Activated CD4-positive, CD25-positive, alpha-beta regulatory T cell (primary cell): ENCODE measurements at places on chromosomes 2 and 18.

DNA sequence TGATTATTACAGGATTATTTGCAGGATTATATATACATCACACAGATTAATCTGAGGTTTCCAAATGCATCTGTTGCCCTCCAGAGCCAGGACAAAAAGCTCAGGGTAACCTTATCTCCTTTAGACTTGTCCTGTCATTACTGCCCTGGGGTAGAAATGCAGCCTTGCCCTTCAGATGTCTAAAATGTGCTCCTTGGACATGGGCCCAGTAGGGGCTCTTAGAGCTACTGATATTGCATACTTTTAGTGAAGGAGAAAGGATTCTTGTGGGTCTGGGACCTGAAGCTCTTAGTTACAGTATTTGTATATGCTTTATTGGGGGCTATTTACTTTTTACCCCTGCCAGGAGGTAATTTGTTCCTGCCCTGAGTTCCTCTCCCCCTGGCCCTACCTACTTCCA lies 56.1 kb downstream of the PRKRA start:
- no peak for DNase-seq

DNA sequence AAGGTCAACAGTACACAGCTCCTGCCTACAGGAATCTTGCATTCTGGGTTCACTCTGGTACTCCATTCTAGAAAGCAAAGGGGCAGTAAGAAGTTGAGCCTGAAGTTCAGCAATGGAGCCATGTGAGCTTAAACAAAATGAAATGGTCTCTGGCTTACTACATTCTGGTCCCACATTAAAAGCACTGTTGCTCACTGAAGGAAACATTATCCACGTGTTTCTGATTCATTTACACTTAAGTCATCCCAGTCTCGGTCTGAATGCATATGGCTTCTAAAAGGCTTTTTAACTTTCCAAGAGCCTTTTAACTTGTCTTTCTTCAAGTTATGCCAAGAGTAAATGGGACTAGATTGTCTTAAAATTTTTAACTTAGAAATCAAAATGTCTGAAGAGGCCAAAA lies 177.8 kb downstream of the LNPK start:
- no peak for DNase-seq

DNA sequence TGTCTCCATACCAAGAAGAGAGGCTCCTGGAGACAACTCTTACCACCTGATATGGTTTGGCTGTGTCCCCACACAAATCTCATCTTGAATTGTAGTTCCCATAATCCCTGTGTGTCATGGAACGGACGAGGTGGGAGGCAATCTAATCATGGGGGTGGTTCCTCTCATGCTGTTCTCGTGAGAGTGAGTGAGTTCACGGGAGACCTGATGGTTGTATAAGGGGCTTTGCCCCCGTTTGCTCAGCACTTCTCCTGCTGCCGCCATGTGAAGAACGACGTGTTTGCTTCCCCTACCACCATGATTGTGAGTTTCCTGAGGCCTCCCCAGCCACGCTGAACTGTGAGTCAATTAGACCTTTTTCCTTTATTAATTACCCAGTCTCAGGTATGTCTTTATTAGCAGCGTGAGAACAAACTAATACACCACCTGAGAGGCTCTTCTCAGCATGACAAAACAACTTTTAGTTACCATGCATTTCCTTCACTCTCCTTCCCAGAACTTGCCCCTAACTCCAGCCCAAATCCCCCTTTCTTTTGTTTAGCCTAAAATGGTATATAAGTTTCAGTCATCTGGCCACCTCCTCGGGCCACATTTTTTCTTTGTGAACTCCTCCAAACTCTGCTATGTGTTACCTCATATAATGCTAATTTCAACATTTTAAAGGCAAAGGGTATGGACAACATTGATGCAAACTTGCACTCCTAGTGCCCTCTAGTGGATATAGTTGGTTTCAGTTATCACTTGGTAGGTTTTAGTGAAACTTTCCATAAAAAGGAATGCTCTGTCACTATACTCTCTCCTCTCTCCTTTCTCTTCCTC lies 58.6 kb upstream of the SLC25A52 start:
- no peak for DNase-seq

- no peak for DNase-seq
Observed at GRCh38 chr2:208978946-208979345, 444.9 kb upstream of the MAP2 start.

GRCh38 chr2:208037564-208038487 lies 12.5 kb upstream of the PLEKHM3 start:
- DNase-seq = no peak

DNA sequence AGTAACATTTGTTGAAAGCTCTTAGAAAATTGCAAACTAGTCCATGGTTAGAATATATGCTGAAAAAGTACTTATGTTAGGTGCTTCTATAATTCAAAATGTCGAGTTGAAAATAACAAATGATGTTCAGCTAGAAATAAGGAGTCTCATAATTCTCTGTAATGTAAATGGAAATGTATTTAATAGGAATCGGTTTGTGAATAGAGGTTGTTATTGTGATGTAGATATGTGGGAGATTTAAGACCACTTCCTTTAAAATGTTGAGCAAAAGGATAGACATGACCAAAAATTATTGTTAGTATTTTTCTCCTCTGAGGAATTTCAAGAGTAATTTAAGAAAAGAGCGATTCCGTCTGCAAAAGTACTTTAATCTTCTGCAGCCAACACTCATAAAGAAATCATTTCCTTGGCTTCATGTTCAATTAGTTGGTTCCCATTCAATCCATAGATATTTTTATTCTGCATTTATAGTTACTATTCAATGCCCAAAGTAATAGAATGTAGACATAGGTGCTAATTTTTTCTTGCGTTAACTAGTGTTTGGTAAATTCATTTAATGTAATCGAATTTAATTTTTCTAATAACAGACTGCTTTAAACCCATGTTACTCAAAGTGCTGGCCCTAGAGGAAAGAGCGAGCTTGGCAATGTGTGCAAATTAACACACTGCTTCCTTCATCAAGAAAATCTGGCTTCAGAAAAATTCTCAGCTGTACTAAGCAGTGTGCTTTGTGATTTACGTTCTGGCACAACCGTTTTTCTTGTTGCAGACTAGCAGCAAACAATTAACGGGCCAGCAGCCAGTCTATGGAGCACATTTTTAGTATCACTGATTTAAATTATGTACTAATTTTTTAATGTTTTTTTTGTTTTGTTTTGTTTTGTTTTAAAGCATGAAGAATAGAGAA lies 32.2 kb downstream of the FN1 start:
- DNase-seq = no peak

DNA sequence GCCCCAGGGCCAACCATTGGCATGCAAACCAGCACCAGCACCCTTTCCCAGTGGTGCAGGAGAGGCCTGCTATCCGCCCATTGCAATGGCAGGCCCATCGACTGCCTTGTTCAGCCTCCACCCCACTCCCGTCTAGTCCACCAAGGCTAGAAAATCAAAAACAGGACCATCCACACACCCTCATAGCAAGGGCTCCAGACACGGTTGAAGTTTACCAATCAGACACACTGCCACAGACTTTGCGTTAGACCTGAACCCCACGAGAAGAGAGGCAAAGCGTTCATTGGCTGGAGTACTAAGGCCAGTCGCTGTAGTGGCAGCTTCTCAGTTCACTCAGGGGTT lies 95.3 kb upstream of the TEX51 start:
- no peak for DNase-seq

GRCh38 chr2:106098081-106098480 lies 96.0 kb downstream of the UXS1 start:
- DNase-seq = no peak

- no peak for DNase-seq
Observed at GRCh38 chr18:77250501-77250925, 865 bp downstream of the GALR1 start.

GRCh38 chr2:241546771-241547498 lies 11.6 kb upstream of the BOK start:
- no peak for DNase-seq

GRCh38 chr2:132754867-132755472 lies 85.0 kb upstream of the LYPD1 start:
- DNase-seq = no peak

- no peak for DNase-seq
Observed at GRCh38 chr2:153819501-153819900, 52.2 kb upstream of the GALNT13 start.

DNA sequence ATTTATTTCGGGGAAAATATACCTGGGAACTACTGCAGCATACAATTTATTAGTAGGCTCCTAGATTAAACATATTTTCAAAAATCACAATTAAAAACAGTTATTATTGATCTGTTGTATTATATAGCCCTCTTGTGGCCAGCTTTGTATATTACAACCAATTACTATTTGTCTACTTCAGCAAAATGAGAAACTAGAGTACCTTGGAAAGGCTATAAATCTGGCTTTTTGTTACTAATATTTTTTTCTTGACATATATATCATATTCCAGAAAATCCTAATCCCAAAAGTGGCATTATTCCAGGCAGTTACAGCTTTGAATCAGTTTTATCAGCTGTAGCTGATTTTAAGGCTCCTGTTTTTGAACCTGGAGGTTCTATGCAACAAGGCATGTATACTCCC lies 101.2 kb downstream of the UBR3 start:
- no peak for DNase-seq

DNA sequence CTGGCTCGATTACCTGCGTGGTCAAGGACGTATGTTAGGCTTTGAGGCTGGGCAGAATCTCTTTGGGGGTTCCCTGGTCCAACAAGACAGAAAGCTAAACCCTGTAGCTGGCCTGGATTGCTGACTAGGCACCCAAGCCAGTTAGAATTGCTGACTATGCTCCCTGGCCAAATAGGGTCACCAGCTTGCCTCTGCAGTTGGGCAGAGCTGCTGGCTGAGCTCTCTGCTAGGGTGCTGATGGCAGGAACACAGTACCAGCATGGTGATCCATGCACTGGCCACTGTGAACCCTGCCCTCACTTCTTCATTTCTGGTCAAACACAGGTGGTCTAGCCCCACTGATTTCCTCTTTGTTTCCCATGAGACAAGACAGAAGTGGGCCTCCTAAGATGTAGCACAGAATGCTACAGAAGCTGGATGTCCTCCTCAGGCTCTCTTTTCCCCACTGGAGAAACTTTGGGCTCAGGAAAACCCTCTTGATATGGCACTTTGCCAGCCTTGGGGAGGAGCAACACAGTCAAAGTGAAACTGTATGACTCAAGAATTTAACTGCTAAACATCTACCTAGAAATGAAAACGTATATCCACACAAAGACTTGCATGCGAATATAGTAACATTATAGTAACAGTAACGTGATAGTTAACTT lies 20.8 kb downstream of the SP140L start:
- DNase-seq = no peak

GRCh38 chr18:45652303-45653080 lies 37.2 kb downstream of the SLC14A2 start:
- DNase-seq = no peak

GRCh38 chr2:7861910-7862702 lies 819.8 kb upstream of the ID2 start:
- DNase-seq = no peak

GRCh38 chr2:111057721-111058120 lies 63.0 kb upstream of the BCL2L11 start:
- DNase-seq = no peak

GRCh38 chr18:62664414-62664813 lies 50.9 kb upstream of the PHLPP1 start:
- no peak for DNase-seq

DNA sequence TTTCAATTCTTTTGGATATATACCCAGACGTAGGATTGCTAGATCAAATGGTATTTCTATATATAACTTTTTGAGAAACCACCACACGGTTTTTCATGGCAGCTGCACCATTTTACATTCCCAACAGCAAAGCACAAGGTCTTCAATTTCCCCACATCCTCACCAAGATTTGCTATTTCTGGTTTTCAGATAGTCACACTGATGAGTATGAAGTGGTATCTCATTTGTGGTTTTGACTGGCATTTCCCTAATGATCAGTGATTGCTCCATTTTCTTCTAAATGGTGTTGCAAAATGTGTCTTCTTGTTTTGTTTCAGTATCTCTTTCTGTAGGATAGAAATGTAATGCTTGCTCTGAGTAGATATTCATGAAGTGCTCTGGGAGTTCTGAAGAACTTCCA lies 52.0 kb downstream of the ANKRD44 start:
- DNase-seq = no peak

GRCh38 chr2:29618024-29618423 lies 303.4 kb downstream of the ALK start:
- no peak for DNase-seq

- DNase-seq = no peak
Observed at GRCh38 chr2:70735071-70735470, 32.9 kb downstream of the ADD2 start.

DNA sequence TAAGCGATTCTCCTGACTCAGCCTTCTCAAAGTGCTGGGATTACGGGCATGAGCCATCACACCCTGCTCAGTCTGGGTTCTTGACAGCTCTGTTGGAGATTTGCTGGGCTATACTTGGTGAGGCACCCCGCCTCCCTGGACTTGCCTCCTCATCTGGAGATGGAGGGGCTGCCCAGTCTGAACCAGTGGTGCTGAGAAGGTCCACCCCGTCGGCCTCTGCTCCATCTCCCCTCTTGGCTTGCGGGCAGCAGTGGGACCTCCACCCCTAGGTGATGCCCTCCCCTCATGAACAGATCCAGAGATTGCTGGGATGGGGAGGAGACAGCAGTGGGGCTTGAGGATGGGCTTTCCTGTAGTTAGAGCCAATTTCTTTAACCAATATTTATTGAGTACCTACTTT lies 120.9 kb downstream of the CLIP4 start:
- no peak for DNase-seq

- no peak for DNase-seq
Observed at GRCh38 chr2:46347648-46348280, 50.6 kb downstream of the EPAS1 start.

DNA sequence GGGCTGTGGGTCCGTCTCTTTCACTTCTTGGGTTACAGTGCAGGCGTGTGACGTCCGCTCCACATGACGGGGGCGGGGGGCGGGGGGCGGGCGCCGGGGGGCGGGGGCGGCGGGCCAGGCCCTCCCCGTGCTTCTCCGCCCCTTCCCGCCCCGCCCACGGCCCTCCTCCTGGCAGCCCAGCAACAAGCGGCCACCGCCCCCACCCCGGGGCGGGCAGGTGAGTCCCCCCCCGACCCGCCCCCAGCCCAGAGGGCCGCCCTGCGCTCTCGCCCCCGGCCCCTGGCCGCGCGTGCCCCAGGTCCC lies 3.6 kb downstream of the ZNF516 start:
- peak; percentile 37 for DNase-seq

DNA sequence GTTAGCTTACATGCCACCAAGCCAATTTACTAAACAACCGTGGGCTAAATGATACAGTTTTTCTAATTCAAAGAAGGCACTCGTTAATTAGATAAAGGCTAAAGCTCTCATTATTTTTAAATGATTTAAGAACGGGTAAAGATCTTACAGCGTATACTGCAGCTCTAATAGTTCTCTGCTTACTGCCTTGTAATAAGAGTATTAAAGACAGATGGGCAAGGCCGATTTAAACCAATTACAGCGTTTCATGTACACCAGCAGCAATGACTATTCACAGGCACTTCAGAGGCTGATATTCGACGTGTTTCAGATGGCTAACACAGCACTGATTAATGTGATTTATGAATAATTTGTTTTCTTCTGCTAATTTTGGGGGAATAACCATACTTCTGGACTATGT lies 259.3 kb downstream of the ZNF407 start:
- no peak for DNase-seq

- no peak for DNase-seq
Observed at GRCh38 chr2:231113489-231113888, 11.4 kb downstream of the HTR2B start.
